CD4-positive, alpha-beta T cell treated with Interferon alpha-2 for 1 hour (primary cell): ENCODE measurements at places on chromosomes 6 and 20.

DNA sequence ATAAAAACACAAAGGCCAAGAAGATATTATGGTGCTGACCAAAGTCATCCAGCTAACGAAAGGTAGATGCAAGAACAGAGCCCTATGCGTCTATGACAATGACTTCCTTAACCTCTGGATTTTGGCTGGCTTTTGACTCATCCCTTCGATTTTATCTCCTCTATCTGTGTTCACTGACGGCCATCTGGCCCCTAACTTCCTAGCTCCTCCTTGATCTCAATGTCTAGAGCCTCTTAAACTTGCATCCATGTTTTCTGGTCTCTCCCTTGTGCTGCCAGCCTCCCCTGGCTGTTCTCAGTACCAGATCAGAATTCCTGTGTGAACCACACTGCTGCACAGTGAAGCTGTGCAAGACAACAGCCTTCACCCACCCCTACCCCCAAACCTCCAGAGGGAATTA lies 452.9 kb downstream of the UTRN start:
- no peak for DNase-seq

DNA sequence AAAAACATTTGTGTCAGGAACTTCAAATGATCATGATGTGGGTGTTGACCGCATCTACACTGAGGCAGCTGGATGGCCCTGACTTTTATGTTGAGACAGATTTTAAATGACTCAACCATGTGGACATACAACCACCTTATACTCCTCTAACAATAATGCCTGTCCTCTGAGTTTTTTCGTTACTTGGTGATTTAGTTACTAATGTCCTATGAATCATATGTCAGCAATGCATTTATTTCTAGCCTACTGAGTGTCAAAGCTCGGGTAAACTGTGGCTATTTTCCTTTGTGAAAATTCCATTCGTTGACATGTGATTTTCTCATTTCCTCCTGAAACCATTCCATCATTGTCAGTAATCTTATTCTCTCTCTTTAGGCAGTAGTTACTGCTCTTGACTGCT lies 38.9 kb upstream of the NKX2-4 start:
- no peak for DNase-seq

DNA sequence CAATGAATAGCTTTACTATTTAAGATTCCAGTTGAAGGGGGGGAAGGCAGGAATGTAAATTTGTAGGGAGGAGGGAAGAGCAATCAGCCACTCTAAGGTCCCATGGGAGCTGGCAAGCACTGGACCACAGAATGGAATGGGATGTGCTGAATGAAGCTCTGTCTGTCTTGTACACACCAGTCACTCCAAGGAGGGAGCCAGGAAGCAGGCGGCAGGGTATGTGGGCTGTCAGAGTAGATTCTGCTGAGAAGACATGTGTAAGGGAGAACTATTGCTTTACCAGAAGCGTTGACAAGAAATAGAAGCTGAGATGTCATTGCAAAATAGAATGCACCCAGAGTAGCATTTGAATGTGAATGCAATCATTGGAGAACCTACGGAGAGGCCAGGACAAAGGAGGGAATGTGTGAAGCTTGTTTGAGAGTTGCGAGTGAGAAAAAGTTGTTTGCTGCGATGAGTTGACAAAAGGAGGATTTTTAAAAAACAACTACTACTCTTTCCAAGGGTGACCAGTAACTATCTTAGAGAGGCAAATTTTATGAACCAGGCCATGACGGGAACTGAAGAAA lies 25.2 kb upstream of the PDE7B start:
- DNase-seq = no peak

DNA sequence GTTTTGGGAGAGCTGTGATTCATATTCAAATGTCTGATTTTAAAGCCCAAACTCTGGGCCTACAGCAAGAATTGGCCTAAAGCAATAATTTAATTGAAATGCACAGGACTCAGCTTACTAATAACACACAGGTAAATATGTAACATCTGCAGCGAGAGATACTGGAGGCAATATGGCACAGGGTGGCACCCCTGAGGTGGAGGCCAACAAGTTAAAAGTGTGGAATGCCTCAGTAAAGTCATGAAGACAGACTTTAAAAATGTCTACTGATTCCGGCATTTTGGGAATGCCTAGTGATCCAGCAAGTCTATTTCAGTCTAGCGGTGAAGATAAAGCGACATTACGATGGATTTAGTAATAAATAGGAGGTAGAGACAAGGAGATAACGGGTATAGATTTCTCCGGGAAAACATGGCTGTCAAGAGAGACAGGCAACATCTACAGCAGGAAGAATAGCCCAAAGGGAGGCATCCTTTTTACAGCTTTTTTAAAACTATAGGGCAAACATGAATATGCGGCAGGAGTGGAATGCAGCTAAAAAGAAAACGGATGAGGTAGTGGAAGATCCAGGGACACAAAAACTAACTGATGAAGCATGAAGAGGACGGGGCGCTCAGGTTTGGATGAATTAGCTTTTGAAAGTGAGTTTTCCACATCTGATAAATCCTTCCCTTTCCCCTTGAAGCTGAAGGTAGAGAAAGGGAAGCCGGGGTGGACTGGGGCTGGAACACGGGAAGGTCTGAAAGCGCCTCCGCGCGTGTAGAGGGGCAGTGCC lies 1.2 kb downstream of the NANP start:
- no peak for DNase-seq

- no peak for DNase-seq
Observed at GRCh38 chr6:18328070-18328469, 59.1 kb upstream of the RNF144B start.

- no peak for DNase-seq
Observed at GRCh38 chr6:131937226-131937625, 13.9 kb downstream of the CCN2 start.

GRCh38 chr6:38020593-38020992 lies 201.1 kb downstream of the ZFAND3 start:
- no peak for DNase-seq
